ENCODE measurements at places on chromosomes 16 and 17.

GRCh38 chr17:7327501-7327900 is 1.6 kb downstream of the NEURL4 start:
- no peak for DNase-seq

GRCh38 chr17:45296833-45297124 is 20.0 kb downstream of the MAP3K14 start:
- no peak for DNase-seq

DNA sequence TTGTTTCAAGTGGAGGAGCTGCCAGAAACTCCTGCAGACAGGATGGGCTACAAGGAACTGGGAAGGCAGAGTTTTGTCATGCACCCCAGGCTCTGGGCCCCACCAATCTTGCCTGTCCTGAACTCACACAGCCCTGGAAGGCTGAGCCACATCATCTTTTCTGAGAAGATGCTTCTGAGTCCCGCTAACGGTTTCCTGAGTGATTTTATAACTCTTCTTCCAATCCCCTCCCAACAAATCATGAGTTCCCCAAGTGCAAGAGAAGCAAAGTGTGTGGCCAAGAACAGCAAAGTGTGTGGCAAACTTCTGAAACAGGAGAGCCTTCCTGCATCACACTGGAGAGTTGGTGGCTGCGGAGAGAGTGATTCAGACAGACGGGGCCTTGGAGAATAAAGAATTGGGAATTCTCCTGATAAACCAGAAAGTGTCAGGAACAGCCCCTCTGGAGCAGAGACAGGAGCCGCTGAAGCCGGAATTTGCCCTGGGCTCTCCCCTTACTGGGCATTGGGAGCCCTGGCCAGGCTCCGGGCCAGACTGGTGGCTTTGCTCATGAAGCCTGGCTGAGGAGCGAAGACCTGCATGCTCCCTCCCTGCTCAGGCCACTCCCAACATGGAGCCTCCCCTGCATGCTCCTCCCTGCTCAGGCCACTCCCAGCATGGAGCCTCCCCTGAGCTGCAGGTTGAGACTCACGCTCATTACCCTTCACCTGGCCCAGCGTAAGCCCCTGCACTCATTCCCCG is 47.2 kb downstream of the PITPNM3 start:
- DNase-seq = no peak

GRCh38 chr17:63974594-63975192 is 2.0 kb upstream of the SCN4A start:
- DNase-seq = no peak

GRCh38 chr16:65932350-65933072 is 434.0 kb upstream of the CDH5 start:
- no peak for DNase-seq

GRCh38 chr17:65185668-65186382 is 48.7 kb downstream of the RGS9 start:
- DNase-seq = no peak

DNA sequence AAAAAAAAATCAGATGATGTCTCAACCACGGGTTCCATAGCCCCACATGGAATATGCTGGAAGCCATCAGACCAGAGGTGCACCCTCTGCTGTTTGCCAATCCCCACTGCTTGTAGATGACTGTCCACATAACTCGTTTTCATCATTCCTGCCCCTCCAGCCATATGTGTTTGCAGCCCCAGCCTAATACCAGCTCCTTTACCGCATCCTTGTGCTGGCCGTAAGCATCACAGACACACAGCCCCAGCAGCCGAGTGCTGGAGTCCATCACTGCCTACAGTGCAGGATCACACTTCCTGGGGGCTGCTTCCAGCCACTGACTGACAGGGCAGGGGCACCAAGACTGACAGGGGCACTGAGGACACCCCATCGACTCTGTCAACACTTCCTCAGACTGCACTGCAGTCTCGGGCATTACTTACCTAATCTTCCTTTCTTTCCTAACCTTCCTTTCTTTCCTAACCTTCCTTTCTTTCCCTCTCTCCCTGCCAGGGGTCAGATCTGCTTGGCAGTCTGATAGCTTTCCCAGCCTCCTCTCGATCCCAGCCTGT is 5.0 kb downstream of the RCVRN start:
- DNase-seq = no peak

GRCh38 chr16:66695471-66695934 is 1.0 kb downstream of the CMTM4 start:
- no peak for DNase-seq

DNA sequence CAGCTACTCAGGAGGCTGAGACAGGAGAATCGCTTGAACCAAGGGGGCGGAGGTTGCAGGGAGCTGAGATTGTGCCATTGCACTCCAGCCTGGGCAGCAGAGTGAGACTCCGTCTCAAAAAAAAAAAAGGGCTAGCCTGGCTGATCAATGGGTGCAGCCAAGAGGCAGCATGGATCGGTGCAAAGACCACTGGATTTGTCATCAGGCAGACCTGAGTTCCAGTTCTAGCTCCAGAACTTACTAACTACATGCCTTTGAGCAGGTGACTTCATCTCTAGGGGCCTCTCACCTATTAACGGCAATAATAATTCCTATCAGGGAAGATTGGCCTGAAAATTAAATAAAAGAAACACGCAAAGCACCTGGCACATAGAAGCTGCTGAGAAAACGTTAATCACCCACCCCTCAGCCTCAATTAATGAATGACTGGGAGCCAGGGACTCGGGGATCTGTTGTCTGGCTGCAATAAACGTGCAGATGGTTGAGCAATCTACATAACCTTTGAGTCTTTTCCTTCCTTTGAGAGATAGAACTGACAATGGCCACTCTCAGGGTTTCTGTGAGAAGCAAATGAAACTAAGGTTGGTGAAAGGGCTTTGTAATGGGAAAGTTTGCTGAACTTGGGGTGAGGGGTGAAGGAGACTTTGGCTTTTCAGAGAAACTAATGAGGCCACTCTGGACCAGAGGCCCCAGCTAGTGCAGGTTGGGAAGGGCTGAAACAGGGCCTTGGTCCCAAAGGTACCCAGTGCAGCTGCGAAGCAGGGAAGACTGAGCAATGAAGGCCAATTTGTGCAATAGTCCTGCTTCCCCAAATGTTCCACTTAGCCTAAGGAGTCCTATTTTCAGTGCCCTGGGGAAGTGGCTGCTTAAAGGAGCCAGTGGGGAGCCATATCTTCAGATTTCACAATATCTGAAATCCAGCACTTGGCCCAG is 7.6 kb downstream of the SEZ6L2 start:
- no peak for DNase-seq

GRCh38 chr16:51150165-51150887 is 744 bp downstream of the SALL1 start:
- no peak for DNase-seq

- no peak for DNase-seq
These were observed 596 bp downstream of the SEPHS2 start for GRCh38 chr16:30445149-30445407.

GRCh38 chr17:68763562-68763961 is 162.4 kb upstream of the FAM20A start:
- no peak for DNase-seq

- DNase-seq = peak; percentile 46
These were observed 124.5 kb upstream of the ZFHX3 start for GRCh38 chr16:73172241-73172972.

GRCh38 chr17:76408037-76408849 is 23.8 kb downstream of the SPHK1 start:
- no peak for DNase-seq

Measured in amniotic stem cell (primary cell).